ENCODE measurements at places on chromosomes 2 and 18.
A peak's percentile ranks its signal among the peaks of the same experiment; 100 is the strongest.

DNA sequence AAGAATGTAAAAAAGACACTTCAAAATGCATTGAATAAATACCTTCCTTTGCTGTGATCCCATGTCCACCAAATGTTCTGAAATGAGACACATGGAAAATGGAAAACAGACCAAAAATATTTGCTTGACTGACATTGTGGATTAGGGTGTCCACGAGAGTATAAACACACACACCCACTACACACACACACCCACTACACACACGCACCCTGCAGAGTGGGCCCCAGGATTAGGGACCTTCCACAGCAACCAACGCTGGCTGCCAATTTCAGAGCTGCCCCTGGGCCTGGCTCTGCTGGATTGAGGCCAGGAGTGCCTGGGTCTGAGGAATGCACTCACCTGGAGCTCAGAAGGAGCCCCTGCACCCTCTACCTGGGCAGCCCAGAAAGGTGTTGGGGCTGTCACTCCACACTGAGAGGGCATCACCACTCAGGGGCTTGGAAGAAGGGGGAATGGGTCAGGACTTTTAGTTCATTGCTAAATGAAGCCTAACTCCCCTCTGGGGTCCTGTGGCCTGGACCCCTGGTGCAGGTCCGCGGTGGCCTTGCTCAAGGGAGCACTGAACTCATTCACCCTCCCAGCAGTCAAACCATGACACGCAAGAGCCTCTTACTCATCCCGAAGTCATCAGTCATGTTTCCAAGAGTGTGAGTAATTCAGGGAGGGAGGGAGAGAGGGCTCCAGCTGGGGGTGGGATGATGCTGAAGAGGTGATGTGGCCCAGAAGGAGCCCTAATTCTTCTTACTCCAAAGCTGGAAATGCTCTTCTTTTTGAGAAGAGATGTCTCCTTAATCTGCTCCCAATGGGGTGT is 50.2 kb upstream of the PLB1 start:
- DNase-seq = peak; percentile 98

DNA sequence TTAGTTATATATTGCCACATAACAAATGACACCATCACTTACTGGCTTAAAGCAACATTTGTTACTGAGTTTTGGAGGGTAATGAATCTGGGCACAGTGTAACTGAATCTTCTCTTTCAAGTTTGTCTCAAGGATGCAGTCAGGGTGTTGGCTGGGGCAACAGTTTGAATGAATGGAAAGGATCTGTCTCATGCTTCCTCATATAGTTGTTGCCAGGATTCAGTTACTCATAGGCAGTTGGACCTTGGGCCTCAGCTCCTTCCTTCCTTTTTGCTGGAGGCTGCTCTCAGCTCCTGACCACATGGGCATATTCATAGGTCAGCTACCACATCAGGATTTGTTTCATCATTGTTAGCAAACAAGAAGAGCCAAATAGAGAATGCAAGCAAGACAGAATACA is 466.1 kb upstream of the MC4R start:
- DNase-seq = no peak

DNA sequence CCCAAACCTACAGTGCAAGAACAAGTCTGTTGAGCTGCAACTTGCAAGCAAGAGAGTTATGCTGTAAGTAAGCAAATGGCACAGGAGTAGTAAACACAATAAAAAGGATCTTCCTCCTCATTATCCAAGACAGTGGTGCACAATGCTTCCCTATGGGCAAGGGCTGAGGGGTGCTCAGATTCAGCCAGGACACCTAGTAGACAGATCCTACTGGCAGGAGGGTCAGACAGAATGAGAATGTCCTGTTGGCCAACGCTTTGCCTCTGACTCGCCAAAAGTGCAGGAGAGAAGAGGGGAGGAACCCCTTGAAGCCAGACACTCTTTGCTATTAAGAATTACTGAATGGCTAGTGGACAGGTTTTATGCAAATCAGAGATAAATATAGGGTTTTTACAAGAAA is 280.4 kb upstream of the SESTD1 start:
- DNase-seq = no peak

GRCh38 chr2:235162082-235162836 is 210.4 kb downstream of the SH3BP4 start:
- DNase-seq = peak; percentile 17

Data from fibroblast of skin of right quadriceps (primary cell).